ENCODE measurements at places on chromosomes 16 and 17.

DNA sequence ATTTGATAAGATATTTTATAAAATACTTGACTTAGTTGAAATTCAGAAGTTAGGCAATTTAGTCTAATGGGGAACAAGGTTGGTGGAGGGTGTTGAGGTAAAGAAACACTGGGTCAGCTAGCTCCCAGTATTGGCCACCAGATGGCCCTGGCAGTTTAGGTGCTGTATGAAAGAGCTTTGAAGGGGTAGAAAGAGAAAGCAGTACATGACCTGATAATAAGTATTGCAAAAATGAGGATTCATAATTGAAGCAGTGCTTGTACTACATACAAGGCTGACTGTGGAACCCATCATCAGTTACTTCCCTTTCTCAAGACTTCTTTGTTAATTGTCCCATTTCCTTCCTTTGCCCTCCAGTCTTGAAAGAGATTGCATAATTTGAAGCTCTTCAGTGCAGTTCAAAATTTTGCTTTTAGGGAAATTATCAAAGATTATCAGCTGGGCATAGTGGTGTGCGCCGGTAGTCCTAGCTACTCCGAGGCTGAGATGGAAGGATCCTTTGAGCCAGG lies 29.4 kb downstream of the TANC2 start:
- no peak overlapping the region for H3K27ac ChIP-seq
- H3K4me1 ChIP-seq = peaks cover 9% of the 10 kb centered on the region
- DNase-seq = peak; percentile 53
- H3K27me3 ChIP-seq = no peaks in the 10 kb centered on the region
- H3K36me3 ChIP-seq = no peaks in the 10 kb centered on the region

- H3K36me3 ChIP-seq = peaks cover 21% of the 10 kb centered on the region
- H3K4me1 ChIP-seq = peaks cover 53% of the 10 kb centered on the region
- no peaks in the 10 kb centered on the region for H3K27me3 ChIP-seq
- no peak overlapping the region for H3K4me3 ChIP-seq
- no peak overlapping the region for H3K27ac ChIP-seq
These were observed 126.6 kb downstream of the RPTOR start for GRCh38 chr17:80671039-80671824.

DNA sequence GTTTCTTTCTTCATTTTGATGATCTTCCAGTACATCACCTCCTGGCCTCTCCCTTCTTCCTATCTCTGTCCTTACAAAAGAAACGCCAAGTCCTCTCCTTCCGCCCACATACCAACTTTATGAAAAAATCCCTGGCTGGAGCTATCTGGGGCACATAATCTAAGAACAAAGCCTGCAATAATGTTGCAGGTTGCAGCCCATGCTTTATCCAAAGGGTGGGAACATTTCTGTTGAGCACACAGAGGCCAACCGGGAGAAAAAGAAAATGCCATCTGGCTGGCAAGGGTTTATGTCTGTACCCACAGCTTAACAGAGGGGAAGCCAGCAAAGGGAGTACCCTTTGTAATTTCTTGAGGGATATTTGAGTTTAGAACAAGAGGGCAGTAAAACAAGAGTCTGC lies 409.6 kb downstream of the SOX9 start:
- H3K27me3 ChIP-seq = no peaks in the 10 kb centered on the region
- no peak overlapping the region for H3K27ac ChIP-seq
- no peak overlapping the region for H3K4me3 ChIP-seq
- H3K36me3 ChIP-seq = no peaks in the 10 kb centered on the region
- no peak for DNase-seq

GRCh38 chr17:56114469-56114868 lies 38.8 kb upstream of the ANKFN1 start:
- H3K36me3 ChIP-seq = no peaks in the 10 kb centered on the region
- H3K27ac ChIP-seq = no peak overlapping the region
- H3K4me3 ChIP-seq = no peak overlapping the region
- no peak for DNase-seq
- no peaks in the 10 kb centered on the region for H3K27me3 ChIP-seq

DNA sequence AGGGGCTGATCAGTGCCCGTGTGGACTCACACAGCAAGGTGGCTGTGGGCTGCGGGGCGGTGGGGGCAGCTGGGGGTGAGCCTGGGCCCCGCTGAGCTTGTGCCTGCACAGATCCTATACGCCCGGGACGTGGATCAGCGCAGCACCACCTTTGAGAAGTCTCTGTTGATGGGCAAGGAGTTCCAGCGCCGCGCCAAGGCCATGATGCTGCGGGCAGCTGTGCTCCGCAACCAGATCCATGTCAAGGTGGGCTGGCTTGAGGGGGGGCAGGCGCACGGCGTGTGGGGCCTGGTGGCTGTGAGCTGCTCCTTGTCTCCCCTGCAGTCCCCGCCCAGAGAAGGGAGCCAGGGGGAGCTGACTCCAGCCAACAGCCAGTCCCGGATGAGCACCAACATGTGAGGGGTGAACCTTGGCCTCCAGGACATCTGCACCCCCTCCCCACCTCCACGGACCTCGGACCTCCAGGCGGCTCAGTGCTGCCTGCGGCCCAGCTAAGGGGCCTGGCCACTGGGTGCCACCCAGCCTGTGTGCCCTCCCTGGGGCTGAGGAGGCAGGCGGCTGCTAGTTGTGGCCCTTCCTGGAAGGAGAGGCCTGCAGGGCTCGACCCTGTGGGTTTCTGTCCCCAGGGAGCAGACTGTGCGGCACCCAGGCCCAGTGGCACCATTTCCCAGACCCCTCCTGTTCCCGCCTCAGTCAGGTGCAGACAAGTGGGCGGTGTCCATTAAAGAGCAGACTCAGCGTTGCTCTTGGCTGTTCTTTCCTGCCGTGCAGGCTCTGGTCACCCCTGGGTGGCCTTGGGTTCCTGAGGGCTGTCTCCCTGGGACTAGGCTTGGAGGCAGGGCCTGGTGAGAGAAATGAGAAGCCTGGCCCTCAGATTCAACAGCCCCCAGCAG lies 5.3 kb downstream of the GPS1 start:
- no peaks in the 10 kb centered on the region for H3K27me3 ChIP-seq
- no peak for DNase-seq
- peaks cover 18% of the 10 kb centered on the region for H3K4me1 ChIP-seq
- no peak overlapping the region for H3K27ac ChIP-seq
- H3K4me3 ChIP-seq = no peak overlapping the region

DNA sequence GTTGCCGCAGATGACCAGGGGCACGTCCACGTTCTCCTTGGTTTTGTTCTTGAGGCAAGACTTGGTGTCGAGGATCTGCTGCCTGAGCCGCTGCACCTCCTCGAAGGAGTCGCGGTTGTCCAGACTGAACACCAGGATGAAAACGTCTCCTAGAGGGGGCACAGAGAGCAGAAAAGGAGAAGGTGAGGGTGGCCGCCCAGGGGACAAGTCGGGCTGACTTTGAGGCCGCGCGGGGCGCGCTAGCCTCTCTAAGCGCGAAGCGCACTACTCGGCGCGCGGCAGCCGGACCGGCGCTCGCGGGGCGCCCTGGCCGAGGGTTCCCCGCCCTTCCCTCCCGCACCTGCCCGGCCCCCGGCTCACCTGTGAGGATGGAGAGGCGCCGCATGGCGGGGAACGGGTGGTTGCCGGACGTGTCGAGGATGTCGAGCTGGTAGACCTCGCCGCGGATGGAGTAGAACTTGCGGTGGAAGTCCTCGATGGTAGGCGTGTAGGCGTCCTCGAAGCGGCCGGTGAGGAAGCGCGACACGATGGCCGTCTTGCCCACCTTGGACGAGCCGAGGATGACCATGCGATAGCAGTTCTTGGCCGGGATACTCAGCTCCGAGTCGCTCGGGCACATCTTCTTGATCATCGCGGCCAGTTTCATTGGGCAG lies 533 bp downstream of the RASD1 start:
- H3K4me1 ChIP-seq = peaks cover 4% of the 10 kb centered on the region
- peaks cover 7% of the 10 kb centered on the region for H3K36me3 ChIP-seq
- DNase-seq = peak; percentile 63
- no peak overlapping the region for H3K27ac ChIP-seq
- H3K27me3 ChIP-seq = peaks cover 15% of the 10 kb centered on the region

- no peaks in the 10 kb centered on the region for H3K4me1 ChIP-seq
- H3K4me3 ChIP-seq = no peak overlapping the region
- no peak overlapping the region for H3K27ac ChIP-seq
- no peak for DNase-seq
- H3K36me3 ChIP-seq = no peaks in the 10 kb centered on the region
These were observed 17.9 kb upstream of the ZFHX3 start for GRCh38 chr16:73065632-73066330.

DNA sequence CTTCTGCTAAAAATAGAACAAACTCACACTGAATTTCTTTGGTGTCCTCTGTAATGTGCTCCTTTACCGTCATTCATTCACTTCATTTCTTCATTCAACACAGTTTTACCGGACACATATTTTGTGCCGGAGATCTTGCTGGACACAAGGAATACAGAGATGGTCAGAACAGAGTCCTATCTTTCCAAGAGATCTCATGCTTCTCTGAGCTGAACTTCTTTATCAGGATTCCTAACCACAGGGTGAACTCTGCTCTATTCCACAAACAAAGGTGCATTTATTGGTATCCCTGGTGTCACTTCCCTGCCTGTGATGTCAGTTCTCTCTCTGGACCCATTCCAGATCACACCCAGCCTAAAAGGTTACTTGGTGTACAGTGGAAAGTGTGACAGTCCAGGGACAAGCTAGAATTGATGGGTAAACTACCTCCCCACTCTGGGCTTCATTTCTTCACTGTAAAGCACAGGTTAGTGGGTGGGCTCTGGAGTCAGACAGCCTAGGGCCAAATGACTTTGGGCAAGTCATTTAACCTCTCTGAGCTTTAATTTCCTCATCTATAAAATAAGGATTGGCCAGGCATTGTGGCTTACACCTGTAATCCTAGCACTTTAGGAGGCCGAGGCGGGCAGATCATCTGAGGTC lies 4.2 kb downstream of the IFI35 start:
- peaks cover 47% of the 10 kb centered on the region for H3K36me3 ChIP-seq
- peaks cover 23% of the 10 kb centered on the region for H3K4me1 ChIP-seq
- H3K27ac ChIP-seq = peak overlapping the region; percentile 9
- no peaks in the 10 kb centered on the region for H3K27me3 ChIP-seq
- H3K4me3 ChIP-seq = no peak overlapping the region
- DNase-seq = no peak

- peaks cover 40% of the 10 kb centered on the region for H3K4me1 ChIP-seq
- DNase-seq = no peak
- no peak overlapping the region for H3K4me3 ChIP-seq
- peaks cover 32% of the 10 kb centered on the region for H3K27me3 ChIP-seq
- H3K27ac ChIP-seq = no peak overlapping the region
These were observed 509.6 kb downstream of the MAF start for GRCh38 chr16:79090966-79091365.

DNA sequence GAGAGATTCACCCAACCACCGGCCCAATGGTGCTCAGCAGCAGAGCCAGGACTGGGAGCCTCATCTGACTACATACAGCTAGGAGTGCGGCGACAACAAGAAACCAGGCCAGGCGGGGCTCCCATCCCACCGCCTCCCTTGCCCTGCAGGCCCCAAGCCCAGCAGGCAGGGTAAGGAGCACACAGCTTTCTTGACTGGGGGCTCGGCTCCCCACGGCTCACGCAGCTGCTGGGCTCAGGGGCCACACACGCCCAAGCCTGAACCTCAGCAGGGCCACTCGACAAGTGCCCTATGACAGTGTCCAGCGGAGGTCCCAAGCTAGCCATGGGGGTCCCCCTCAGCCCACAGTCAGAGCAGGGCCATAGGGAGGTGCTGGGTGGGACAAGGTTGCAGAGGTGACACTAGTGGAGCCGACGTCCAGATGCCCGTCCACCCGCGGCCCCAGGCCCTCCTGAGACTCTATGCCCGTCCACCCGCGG lies 13.7 kb downstream of the PIEZO1 start:
- no peak for DNase-seq
- H3K36me3 ChIP-seq = no peaks in the 10 kb centered on the region
- no peak overlapping the region for H3K27ac ChIP-seq
- no peak overlapping the region for H3K4me3 ChIP-seq
- H3K27me3 ChIP-seq = no peaks in the 10 kb centered on the region
- peaks cover 32% of the 10 kb centered on the region for H3K4me1 ChIP-seq

DNA sequence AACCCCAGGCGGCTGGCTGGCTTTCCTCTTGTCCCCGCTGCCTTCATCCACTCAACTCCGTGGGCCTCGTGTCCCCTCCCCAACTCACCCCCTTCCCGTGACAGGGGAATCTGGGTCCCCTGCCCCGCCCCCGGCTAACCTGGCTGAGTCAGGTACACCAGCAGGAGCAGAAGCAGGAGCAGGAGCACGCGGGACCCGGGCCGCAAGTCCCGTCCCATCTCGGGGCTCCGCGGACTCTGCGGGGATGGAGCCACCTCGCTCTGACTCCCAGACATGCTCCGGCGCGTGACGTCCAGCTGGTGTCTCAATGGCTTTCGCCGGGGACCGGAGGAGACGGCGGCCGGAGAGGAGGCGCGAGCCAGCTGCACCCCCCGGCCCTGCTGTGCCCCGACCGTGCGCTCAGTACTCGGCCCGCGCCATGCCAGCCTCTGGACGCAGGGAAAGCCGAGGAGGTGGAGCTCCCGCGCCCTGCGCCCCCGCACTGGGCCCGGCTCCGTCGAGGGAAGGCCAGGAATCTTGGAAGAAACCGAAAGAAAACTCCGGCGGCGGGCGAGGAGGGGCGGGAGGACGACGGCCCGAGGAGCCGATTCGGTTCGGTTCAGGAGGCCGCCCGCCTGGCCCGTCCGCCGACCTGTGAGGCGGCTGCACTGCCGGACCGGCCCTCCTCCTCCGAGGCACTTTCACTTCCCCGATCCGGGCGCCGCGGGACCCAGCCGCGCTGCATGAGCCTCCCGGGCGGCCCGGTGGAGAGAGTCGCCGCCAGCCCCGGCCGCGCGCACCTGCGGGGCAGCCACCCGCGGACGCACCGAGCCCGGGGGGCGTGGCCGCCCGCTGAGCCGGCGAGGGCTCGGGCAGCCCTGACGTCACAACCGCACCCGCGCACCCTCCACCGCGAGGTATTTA lies at the start of the genes CXCL16 and ZMYND15:
CXCL16 (minus strand) TSS at position 807 of the 903 bp plus-strand sequence; CDS start at position 218, 589 bp downstream.
ZMYND15 (plus strand) TSS at position 712 of the 903 bp plus-strand sequence. CDS start 716 bp downstream, outside the sequence.
- H3K27ac ChIP-seq = no peak within 1 kb of the TSS
- H3K4me3 ChIP-seq = peak within 1 kb of the TSS; percentile 71
- H3K36me3 ChIP-seq = no peaks in the 10 kb centered on the region
- peak; percentile 57 for DNase-seq
- H3K4me1 ChIP-seq = peaks cover 20% of the 10 kb centered on the region

DNA sequence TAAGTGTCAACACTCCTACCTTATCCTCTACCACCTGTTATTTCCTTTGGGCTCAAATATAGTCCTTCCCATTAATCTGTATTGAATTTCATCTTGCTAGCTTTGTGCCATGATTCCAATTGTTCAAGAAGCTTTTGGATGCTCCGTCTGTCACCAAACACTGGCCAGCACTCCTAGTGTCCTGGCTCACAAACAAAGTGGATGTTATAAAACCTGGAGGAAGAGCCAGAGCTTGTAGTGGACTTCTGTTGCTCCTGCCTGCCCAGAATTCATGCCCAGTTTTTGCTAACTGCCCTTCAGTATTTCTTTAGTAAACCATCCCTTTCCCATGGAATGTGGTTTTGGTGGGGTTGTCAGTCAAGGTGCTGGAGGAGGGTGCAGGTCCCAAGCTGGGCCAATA lies 77.2 kb upstream of the HS3ST2 start:
- no peaks in the 10 kb centered on the region for H3K4me1 ChIP-seq
- no peaks in the 10 kb centered on the region for H3K36me3 ChIP-seq
- no peak for DNase-seq
- H3K4me3 ChIP-seq = no peak overlapping the region
- H3K27ac ChIP-seq = no peak overlapping the region
- H3K27me3 ChIP-seq = peaks cover 13% of the 10 kb centered on the region

- no peaks in the 10 kb centered on the region for H3K27me3 ChIP-seq
- DNase-seq = no peak
- H3K4me3 ChIP-seq = no peak overlapping the region
- no peaks in the 10 kb centered on the region for H3K4me1 ChIP-seq
- no peak overlapping the region for H3K27ac ChIP-seq
These were observed 270.5 kb downstream of the FOXL1 start for GRCh38 chr16:86848821-86849220.

All from activated CD8-positive, alpha-beta memory T cell treated with anti-CD3 and anti-CD28 coated beads, Interleukin-2, amount 10 ng/mL, durations not matched to agents 7 days and 5 days (primary cell).